Activated T-cell treated with anti-CD3 and anti-CD28 coated beads, Interleukin-2, amount 50 U/mL, for 72 hours (primary cell): ENCODE measurements at places on chromosomes 6 and 20.

DNA sequence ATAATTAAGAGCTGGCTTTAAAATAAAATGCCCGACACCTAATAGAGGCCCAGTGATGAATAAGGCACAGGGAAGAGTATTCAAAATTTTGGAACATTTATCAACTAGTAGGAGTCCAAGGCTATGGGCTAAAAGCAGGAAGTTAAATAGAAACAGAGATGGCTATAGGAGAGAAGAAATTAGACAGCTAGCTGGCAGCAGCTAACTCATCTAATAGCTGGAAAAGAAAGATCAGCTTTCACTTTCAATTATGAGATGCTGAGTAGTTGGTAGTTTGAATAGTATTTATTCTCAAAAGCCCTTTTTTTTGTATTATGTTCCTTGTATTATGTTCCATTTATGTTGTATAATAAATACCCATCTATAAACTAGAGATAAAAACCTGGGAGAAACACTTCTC lies 215.7 kb downstream of the SLC35F1 start:
- peaks cover 9% of the 10 kb centered on the region for H3K4me1 ChIP-seq
- no peak overlapping the region for H3K27ac ChIP-seq
- H3K27me3 ChIP-seq: no peaks in the 10 kb centered on the region
- no peak overlapping the region for H3K4me3 ChIP-seq
- H3K36me3 ChIP-seq: no peaks in the 10 kb centered on the region

GRCh38 chr20:44833437-44833836 lies 23.1 kb upstream of the RIMS4 start:
- H3K4me1 ChIP-seq: peaks cover 9% of the 10 kb centered on the region
- no peaks in the 10 kb centered on the region for H3K36me3 ChIP-seq
- no peak overlapping the region for H3K4me3 ChIP-seq
- H3K27ac ChIP-seq: no peak overlapping the region

GRCh38 chr20:62860391-62860923 lies 1.2 kb downstream of the TCFL5 start:
- peaks cover 15% of the 10 kb centered on the region for H3K4me1 ChIP-seq
- no peaks in the 10 kb centered on the region for H3K27me3 ChIP-seq
- no peaks in the 10 kb centered on the region for H3K36me3 ChIP-seq
- peak overlapping the region; percentile 76 for H3K4me3 ChIP-seq
- H3K27ac ChIP-seq: no peak overlapping the region
- DNase-seq: no peak

DNA sequence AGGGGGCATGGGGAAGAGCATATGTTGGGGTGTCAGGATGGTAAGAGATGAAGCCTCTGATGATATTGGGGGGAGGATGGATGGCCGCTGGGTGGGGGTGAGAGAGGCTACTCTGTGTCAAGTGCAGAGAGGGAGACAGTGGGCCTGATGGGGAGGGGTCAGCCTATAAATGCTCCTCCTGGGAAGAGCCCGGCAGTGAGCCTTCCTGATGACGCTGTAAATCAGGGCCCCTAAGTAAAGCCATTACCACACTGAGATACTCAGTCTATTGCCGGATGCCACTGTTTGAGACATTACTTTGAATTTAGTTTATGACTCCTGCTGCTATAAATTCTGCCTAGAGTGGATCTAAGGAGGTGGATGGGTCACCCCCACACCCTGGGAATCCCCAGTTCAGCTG lies 28.1 kb downstream of the LRFN2 start:
- no peaks in the 10 kb centered on the region for H3K36me3 ChIP-seq
- H3K27ac ChIP-seq: no peak overlapping the region
- H3K4me3 ChIP-seq: no peak overlapping the region

DNA sequence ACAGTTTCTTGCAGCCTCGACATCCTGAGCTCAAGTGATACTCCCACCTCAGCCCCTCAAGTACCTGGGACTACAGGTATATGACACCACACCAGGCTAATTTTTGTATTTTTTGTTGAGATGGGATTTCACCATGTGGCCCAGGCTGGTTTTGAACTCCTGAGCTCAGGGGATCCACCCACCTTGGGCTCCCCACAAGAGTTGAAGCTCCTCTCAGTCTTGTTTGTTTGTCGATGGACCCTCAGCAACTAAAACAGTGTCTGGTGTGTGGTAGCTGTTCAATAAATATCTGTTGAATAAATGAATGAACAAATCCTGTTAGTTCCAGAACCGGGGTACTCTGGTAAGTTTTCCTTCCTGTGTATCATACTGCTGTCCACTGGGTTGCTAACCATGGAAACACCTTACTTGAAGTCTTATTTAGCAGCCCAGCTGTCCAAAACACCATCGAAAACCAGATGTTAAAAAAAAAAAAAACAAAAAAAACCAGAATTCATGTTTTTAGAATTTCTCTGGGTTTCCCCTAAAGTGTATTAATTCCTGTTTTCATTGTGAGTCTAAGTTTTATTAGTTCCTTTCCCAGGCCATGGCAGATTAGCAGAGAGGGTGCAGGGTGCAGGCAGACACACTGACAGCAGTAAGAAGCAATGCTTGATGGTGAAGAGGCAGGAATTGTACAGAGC lies 7.8 kb upstream of the EZR start:
- H3K36me3 ChIP-seq: peaks cover 1% of the 10 kb centered on the region
- H3K27me3 ChIP-seq: no peaks in the 10 kb centered on the region
- H3K4me3 ChIP-seq: no peak overlapping the region

GRCh38 chr6:151294561-151295101 lies 54.9 kb downstream of the AKAP12 start:
- peaks cover 3% of the 10 kb centered on the region for H3K36me3 ChIP-seq
- no peak for DNase-seq
- peaks cover 46% of the 10 kb centered on the region for H3K27me3 ChIP-seq
- no peak overlapping the region for H3K27ac ChIP-seq
- H3K4me1 ChIP-seq: peaks cover 15% of the 10 kb centered on the region
- no peak overlapping the region for H3K4me3 ChIP-seq
